ENCODE measurements at places on chromosomes 2 and 18.

GRCh38 chr2:69652206-69652605 is 8.7 kb upstream of the AAK1 start:
- no peak for DNase-seq

DNA sequence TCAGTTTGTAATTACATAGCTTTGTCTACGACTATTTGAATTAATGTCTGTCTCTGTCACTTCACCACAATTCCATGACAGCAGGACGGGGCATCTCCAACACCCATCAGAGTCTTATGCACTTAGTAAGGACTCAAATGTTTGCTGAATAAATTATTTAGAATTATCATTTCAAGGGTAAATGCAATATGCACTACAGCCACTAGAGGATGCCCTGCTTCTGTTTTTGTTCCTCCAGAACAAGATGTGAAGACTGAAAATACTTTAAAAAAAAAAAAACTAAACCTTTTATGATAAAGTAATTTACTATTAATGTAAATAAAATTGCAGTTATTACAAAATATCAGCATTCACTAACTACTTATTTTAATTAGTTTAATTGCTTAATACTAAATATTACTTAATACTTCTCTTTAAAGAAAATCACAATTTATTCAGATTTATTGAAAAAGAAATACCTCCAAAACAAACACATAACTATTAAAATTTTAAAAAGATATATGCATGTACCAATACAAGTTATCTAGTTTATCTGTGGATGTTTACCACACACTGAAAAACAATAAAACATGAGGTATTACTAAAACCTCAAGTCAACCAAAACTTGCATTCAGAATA is 3.2 kb downstream of the PIGN start:
- no peak for DNase-seq

DNA sequence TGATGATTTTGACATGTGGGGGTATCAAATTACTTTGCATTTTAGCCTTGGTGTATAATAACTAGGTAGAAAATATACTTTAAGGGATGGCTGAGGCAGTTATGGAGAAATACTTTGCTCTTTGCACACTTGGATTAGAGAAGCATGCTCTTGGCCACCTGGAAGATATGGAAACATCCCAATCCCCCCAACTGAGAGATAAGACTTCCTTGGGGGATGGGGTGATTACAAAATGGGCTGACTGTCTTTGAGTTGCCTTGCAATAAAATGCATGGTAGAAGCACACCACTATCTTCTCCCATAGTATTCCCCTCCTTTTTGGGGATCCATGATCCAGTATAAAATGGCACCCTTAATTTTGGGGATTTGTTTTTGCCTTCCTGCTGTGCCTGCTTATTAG is 15.1 kb upstream of the FAM98A start:
- DNase-seq, result no peak

- DNase-seq, result no peak
Measured at GRCh38 chr2:159195697-159196096, 90.8 kb downstream of the WDSUB1 start.

DNA sequence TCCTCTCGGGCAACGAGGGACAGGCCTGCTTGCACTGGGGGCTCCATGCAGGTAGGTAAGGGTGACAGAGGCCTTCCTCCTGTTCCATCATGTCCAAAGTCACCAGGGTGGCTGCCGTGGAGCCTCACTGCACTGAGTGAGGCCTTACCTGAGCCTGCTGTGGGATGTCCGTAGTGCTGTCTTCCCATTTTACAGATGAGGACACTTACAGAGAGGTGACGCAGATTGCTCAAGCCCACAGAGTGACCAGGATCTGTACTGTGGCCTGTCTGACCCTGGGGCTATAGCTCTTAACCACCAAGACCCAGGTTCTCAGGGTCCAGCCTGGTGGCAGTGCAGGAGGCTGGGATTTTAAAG is 5.4 kb downstream of the ATOH8 start:
- no peak for DNase-seq
